D721Med (cell line): ENCODE measurements at places on chromosomes 1 and 21.

DNA sequence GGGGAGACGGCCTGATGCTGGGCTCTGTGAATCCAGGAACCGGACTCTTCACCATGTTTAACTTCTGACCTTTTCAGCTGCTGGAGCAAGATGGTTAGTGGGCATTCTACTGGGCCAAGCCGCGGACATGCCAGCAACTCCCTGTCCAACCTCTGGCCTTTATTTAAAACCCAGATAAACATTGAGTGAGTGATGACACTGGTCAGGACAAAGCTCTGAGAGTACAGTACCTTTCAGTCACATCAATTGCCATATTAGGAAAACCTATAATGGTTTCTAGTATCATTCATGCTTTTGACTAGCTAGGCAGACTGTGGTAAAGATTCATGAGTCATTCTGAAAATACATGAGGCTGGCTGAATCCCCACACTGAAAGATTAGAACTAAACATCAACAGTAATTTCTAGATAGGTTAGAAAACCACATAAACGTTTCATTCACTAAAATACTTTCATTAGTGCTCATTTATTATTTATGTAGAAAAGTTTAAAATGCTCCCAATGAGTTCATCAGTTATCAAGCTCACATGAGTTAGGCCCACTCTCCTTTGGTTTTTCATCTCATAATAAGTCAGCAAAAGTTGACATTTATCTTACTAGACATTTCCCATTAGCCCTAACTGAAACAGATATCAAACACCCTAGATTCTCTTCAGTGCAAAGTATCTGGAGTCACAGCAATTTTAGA lies 7.1 kb upstream of the ACTA1 start:
- DNase-seq: no peak

DNA sequence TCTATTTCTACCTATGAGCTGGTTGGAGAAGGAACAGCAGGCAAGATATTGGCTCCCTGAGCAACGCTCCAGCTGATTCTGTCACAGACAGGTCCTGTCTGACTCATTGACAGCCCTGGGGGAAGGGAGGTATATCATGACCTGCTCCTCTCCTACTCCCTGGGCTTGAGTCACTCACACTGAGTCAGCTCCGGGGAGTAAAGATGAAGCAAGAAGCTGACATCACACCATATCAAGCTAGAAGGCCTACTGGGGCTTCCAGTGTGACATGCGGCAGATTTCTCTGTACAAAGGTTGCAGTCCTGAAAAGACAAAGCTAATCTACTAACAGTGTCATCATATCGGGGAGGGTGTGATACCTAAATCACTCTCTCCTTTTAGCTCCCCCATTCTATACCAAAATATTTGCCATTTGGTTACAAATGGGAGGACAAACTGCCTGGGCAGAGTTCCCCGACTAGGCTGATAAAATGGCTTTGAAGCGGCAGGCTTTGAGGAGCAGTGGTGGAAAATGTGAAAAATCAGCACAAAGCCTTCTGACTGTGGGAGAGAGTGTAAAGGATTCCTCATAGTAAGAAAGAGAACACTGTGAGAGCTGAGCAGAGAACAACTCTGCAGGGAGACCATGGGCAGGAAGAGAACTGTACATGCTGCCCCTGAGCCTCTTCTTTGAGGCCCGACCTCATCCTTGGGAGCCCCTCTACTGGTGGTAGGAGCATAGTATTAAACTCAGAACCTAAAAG lies 15.5 kb downstream of the PI4KB start:
- no peak for DNase-seq

- DNase-seq: no peak
Observed at GRCh38 chr1:209675565-209676154, 448 bp downstream of the G0S2 start.

DNA sequence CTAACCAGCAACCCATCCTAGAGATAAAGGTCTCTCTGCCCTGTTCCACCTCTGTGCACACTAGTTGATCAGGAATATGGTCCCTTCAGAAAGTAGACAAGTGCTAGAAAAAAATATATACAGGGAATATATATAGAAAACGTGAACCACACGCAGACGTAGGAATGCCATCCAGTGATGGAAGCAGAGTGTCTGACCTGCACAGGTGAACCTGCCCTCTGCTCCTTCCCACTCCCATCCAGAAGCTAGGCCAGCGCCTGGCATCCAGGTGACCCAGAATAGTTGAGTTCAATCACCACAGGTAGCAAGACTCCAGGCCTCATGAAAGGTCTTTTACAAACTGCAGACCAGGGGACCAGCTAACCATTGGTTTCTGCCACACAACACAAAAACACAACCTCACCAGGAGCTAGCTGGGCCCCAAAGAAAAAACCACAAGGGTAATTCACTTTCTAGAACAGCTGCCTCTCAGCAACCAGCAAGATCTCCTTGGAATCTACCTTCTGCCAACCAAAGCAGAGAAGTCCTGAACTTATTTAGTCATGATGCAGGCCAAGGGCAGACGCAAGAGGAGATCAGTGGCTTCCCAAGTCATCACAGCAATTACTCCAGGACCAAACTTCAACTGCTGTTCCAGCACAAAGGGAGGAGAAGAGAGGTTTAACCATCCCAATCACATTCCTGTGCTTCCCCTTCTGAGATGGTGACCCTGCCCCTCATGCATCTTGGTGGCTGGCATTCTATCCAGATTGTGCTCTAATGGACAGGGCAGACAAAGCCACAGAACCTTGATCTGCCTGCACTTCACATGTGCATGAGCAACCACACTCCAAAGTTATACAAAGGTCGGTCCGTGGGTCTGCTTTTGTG lies 53.0 kb downstream of the GPR161 start:
- no peak for DNase-seq

- DNase-seq: no peak
Observed at GRCh38 chr1:24107462-24108138, 4.3 kb downstream of the MYOM3 start.

DNA sequence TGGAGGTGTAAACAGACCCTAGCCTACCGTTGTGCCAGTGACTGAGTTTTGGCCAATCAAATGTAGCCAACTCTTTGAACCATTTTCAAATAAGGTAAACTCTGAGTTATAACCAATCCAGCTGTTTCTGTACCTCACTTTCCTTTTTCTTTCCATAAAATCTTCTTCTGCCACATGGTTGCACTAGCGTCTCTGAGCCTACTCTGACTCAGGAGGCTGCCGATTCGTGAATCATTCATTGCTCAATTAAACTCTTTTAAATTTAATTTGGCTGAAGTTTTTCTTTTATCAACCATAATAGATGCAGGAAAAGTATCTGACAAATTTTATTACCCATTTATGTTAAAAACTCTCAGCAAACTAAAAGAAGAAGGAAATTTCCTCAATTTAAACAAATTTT lies 111.5 kb upstream of the LYPLAL1 start:
- no peak for DNase-seq

DNA sequence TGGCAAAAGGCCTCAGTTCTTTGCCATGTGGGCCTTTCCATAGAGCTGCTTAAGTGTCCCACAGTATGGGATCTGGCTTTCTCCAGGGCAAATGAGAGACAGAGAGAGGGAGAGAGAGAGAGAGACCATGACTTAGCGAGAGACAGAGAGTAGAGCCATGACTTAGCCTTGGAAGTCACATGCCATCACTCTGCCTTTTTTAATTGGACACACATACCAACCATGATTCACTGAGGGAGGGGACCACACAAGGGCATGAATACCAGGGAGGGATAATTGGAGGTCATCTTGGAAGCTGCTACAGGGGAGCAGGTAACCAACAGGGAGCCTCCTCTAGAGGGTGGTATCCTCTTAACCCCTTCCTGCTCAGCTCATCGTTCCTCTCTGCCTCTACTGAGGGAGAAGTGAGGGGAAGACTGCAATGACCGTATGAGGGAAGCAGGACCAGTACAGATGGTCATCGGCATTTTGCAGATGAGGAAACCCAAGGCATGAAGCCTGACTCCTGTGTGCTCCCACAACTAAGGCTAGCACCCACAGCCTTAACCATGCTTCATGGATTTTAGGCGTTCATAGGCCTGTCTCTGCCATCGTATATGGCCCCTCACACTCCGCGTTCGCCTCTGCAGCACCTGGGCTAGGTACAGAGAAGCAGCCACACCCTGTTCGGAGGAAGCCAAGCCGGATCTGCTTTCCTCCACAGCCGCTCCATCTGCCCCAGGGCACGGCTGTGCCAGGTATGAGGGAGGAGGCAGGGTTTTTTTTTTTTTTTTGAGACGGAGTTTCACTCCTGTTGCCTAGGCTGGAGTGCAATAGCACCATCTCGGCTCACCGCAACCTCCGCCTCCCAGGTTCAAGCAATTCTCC lies 38.6 kb downstream of the MEF2D start:
- DNase-seq: no peak

DNA sequence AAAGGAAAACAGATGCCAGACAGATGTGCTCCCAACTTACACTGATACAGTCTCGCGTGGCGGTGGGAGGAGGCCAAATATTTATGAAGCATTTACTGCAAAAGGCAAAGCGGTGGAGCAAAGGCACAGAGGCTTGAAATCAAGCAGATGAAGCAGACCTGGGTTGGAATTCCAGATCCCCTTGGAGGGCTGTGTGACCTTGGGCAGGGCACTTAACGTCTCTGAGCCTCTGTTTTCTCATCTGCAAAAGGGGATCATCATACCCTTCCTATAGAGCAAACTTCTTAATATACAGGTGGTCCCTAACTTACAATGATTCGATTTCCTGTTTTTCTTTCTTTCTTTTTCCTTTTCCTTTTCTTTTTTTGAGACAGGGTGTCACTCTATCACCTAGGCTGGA lies 54.1 kb downstream of the IGSF21 start:
- DNase-seq: no peak

GRCh38 chr1:243471026-243471685 lies 215.3 kb downstream of the SDCCAG8 start:
- no peak for DNase-seq

GRCh38 chr1:6688757-6689156 lies 12.9 kb downstream of the DNAJC11 start:
- no peak for DNase-seq

- DNase-seq: no peak
Observed at GRCh38 chr21:28547766-28548165, 444.9 kb downstream of the LTN1 start.

DNA sequence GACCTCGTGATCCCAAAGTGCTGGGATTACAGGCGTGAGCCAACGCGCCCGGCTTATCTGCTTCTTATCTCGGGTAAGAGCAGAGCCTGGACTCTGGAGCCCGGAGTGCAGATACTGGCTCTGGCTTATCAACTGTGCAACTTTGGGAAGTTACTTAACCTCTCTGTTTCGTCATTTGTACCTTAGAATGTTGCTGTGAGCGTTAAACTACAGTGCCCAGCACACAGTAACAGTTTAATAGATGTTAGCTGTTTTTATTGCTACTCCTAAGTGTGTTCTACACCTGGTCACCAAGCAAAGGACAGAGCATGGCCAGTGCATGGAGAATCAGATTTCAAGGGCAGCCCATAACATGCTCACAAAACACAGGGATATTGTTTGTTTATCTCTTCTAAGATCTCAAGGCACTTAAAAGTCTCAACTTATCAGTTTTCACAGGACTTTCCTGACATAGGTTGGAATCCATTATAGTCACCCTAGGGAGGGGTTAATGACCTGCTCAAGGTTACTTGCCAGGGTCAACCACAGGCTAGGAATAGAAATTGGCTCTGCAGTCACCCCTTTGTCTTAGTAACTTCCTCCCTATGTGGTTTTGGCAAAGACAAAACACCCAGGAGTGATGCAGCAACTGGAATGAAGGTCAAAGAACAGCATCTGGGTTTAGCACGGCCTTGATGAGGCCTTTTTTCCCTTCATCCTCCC lies 22.5 kb upstream of the SRP9 start:
- no peak for DNase-seq

GRCh38 chr1:163201906-163202305 lies 810 bp downstream of the RGS5 start:
- no peak for DNase-seq

- DNase-seq: no peak
Observed at GRCh38 chr1:88058205-88058604, 625.9 kb upstream of the PKN2 start.

DNA sequence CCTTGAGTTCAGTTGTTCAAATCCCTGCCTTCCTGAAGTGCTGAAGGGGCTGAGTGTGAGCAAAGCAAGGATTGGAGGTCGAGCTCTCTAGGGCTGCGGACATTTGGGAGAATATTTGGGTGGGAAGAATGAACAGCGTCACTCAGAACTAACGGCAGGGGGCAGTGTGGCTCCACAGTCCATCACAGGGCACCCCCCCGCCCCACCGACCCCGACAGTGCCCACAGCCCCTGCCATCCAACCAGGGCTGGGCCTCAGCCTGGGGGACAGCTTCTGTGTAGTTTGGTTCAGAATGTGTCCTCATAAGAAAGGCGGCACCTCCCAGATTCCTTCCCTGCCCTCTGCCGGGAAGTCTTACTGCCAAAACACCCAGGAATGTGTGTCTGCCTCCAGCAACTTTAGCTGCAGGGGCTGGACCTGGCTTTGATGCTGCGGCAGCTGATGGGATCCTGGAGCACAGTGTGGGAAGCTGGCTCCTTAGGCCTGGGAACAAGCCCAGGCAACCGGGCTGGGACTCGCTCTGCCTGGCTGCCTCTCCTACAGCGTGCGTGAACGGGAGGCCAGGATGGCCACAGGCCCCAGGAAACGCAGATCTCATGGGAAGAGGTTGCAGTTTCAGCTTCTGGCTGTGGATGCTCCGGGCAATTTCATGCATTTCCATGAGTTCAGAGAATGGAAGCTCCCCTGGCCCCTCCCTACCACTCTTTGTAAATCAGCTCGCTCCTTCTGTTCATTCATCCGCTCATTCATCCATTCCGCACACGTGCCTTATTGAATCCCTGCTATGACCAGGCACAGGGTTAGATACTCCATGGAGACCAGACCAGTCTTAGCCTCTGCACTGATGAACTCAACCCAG lies 104.9 kb upstream of the TMPRSS2 start:
- no peak for DNase-seq

- DNase-seq: no peak
Observed at GRCh38 chr1:107941531-107941930, 23.4 kb downstream of the VAV3 start.

DNA sequence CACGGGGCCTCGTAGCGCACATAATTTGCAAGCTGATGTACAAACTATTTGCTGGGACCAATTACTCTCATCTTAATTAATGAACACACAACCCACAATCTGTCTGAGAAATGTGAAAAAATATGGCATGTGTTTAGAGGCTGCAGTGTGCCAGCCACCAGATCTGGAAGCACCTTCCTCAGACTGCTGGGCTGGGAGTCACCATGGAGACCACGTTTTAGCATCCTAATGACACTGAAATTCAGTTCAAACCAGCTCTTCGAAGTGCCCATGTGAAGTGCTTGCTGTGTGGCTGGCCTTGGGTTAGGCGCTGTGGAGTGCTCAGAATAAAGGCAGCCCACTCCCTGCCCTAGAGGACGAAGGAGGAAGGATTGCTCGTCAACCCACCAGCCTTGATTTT lies 482.4 kb downstream of the OMA1 start:
- DNase-seq: no peak
